ENCODE measurements at places on chromosomes 11 and 22.
A peak's percentile ranks its signal among the peaks of the same experiment; 100 is the strongest.

DNA sequence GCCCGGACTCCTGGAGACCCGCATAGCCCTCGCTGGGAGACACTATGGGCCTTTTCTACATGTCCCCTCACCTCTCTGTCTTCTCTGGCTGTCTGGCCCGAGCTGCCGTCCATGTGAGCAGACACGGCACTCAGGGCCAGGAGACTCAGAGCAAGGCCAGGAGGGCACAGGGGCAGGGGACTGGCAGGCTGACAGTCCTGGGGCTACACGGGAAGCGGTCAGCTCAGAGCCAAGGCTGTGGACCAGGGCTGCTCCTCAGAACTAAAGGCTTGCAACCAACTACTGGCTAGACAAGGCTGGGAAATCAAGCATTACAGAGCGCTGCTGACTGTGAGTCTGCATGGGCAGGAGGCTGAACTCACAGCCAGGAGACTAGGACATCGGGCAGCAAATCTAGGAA is 56.1 kb upstream of the CDON start:
- DNase-seq = no peak

GRCh38 chr11:40187295-40187694 is 1272.2 kb downstream of the LRRC4C start:
- DNase-seq = no peak

GRCh38 chr11:117099696-117100095 is 1.5 kb upstream of the SIK3 start:
- DNase-seq = no peak

DNA sequence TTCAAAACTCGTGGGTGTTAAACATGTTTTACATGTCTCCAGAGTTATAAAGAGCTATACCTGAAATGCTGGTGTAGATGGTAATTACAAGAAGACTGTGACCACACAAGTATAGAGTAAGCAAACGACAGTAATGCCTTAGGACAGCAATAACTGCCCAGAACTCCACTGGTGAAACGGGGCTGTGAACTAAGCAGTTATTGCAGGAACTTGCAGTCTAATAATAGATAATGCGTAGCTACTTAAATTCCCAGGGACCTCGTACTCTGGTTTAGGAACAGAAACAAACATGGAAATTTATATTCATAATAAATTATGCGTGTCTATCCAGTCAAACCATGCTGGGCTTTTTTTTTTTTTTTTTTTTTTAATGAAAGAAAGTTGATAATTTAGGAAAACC is 24.9 kb upstream of the TP53AIP1 start:
- no peak for DNase-seq

- no peak for DNase-seq
Measured at GRCh38 chr11:132683602-132684001, 848.7 kb downstream of the OPCML start.

DNA sequence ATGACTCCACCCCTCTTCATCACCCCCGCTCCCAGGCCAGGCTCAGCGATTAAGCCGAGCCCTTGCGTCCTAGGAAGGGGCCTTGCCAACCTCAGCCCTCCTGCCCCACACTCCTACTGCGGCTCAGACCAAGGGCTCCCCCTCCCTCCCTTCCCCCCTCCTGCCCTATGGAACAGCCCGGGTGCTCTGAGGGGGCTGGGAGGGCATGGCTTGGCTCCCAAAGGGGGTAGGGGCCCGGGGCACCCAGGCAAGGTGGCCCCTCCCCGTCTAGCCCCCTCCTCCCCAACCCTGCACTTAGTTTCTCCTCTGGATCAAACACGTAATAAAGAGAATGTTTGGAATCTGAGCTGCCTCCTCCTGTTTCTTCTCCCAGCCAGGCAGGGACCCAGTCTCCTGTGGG is 6.3 kb downstream of the RCOR2 start:
- no peak for DNase-seq

DNA sequence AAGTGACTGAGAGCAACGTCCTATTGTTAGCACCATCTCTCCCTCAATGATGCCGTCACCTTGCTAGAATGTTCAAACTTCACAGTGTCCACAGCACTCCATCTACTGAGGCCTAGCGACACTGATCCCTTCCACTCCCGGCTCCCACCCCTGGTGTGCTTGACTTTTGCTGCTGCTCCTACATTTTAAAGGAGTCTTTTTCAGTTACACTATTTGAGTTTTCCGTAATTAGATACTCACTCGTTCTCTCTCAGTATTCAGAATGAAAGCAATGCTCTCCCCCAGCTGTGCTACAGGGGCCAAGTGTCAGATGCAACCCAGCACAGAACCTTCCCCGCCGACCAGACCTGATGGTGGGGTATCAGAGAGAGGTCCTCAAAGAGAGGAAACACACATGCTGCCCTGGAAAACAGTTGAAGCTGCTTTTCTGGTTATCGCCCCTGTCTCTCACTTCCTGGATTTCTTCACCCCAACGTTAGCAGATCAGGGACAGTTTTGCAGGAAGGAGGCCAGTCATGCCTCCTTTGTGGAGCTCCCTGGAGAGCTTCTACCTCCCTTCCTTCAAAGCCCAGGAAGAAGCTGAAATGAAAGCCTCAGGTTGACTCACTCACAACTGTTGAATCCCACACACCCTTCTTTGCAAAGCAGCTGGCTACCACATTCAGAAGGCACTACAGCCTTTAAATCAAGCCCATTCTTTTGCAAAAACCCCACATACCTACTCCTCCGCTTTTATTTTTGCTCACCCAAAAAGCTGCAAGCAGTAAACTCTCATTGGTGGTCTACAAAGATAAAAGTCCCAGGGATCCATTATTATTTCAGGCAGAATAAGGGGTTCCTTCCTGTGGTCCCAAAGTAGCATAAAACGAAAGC is 23.5 kb downstream of the LARGE1 start:
- peak; percentile 97 for DNase-seq

GRCh38 chr11:79167510-79168188 is 273.2 kb downstream of the TENM4 start:
- no peak for DNase-seq

- DNase-seq = peak; percentile 39
Measured at GRCh38 chr11:74877132-74877531, 71.8 kb downstream of the XRRA1 start.

- no peak for DNase-seq
Measured at GRCh38 chr11:15493921-15494620, 379.3 kb downstream of the INSC start.

DNA sequence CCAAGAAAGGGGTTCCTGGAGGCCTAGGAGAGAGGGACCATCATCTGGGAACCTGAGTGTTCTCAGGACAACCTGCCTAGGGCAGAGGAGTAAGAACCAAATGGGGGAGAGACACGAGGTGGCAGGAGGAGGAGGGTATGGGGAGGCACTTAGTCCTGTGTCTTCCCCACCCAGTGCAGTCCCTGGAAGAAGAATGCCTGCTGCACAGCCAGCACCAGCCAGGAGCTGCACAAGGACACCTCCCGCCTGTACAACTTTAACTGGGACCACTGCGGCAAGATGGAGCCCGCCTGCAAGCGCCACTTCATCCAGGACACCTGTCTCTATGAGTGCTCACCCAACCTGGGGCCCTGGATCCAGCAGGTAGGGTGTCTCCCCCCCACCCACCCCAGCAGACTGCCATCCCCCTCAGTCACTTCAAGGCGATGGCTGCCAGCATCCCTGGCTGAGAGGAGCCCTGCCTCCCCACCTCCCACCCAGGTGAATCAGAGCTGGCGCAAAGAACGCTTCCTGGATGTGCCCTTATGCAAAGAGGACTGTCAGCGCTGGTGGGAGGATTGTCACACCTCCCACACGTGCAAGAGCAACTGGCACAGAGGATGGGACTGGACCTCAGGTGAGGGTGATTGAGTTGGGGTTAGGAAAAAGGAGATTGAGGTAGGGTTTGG is 3.7 kb upstream of the INPPL1 start:
- no peak for DNase-seq

GRCh38 chr11:1814691-1815090 is 20.1 kb upstream of the SYT8 start:
- DNase-seq = no peak

DNA sequence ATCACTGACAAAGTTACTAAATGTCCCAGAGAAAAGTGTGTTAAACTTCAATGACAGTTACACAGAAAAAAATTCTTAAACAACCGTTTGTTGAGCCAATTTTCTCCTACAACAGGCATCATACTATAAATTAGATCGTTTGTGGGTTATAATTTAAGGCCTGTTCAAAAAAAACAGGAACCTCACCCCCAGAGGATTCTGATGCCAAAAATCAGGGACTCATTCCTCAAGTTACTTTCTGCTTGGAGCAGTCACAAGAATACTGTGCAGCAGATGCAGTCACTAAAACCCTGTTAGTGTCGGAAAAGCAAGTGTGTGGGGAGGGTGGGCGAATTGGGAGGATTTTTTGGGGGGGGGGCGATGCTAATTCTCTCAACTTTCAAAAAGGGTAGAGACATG is 657 bp downstream of the CWC15 start:
- DNase-seq = peak; percentile 27

DNA sequence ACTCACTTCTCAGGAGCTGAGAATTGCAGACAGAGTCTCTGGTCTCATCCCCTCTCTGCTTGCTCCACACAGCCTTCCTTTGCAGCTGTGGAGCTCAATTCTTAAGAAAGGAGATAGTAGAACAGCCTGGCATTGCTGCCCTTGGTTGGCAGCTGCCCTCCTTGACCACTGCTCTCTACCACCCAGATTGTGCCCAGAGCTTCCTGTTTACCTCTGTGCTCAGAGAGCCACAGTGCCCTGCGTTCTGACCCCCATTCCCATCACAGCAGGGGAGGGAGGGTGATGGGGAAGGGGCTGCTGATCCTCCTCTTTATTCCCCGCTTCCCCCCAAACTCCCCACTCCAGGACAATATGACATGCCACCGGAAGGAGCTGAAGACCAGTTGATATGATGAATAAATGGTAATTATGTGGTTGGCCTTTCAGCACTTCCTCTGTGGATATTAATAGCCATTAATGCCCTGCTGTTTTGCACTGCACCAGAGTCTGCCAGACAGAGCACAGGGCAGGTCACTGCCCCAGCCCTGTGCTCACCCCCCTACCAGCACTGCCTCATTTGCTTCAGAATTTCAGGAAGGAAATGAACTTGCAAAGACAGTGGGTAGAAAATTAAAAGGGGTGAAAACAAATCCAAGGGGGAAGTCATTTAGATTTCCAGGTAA is 426.8 kb upstream of the CADM1 start:
- DNase-seq = no peak

Measured in NB4 (cell line).